ENCODE measurements at places on chromosomes 6 and 20.

DNA sequence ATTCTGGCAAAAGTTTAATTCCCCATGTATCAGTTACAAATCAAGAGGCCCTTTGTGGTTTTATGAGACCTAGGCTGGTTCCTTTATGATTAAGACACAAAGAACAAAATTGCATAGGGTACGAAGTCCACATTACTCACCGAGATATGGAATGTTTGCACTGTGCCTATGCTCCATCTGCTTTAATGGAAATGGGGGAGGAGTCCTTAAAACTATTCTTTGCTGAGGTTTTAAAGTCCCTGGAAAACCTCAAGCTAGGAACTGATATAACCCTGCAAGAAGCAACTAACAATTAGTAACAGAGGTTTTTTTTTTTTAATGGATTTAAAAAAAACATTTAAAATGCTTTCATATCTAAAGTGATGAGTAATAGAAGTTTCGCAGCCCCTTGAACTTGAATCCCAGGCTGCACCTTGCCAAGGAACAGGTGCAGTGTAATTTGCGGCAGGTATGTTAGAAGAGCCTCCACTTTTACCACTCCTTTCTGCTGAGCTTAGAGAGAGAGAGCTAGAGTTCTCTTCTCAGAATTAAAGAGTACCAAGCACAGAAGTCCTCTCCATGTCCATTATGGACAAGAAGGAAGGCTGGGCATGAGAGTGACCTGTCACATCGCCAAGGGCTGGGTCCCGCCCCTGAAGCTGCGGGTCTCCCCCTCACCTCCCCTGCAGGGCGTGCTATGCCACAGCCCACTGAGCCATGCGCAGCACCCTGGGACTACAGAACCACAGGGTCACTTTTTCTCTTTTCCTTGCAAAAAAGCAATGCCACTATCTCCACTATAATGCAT, 2.3 kb downstream of the SERPINB1 start:
- no peak for DNase-seq

- no peak for DNase-seq
Measured at GRCh38 chr6:169850154-169850553, 98.7 kb downstream of the ERMARD start.

DNA sequence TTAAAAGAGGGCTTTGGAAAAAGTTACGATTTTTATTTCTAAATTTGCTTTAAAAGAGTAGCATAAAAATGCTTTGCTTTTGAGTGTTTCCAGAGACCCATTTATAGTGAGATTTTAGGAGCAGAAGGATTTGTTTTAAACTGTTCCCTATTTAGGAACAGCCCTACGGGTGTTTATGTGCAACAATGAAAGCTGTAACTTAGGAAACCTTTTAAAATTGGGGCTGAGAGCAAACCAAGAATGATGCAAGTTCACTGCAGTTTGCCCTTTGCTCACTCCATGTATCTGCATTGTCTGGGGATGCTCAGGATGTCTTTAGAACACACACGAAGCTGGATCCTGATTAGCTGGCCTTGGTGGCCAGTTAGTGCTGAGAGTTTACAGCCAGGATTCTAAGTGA, 40.9 kb downstream of the GHRH start:
- DNase-seq = no peak

GRCh38 chr6:35505999-35506412, 6.7 kb downstream of the TULP1 start:
- no peak for DNase-seq

DNA sequence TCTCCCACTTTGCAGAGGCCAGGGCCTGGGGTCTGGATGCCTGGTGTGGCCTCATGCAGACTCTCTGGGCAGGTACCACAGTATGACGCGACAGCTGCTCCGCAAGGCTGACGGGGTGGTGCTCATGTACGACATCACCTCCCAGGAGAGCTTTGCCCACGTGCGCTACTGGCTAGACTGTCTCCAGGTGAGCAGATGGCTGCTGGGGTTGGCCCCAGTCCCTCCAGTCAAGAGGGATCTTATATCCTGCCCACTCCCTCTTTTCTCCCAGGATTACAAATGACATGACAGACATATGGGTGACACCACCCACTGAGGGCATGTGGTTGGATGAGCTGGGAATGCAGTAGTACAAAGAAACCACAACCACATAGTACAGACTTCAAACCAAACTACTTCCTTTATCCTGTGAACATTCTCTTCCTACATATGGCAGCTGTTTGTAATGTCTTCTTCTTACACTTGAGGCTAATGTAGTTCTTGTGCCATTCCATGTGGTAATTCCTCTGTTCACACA, 29.9 kb downstream of the RAB44 start:
- DNase-seq = no peak

DNA sequence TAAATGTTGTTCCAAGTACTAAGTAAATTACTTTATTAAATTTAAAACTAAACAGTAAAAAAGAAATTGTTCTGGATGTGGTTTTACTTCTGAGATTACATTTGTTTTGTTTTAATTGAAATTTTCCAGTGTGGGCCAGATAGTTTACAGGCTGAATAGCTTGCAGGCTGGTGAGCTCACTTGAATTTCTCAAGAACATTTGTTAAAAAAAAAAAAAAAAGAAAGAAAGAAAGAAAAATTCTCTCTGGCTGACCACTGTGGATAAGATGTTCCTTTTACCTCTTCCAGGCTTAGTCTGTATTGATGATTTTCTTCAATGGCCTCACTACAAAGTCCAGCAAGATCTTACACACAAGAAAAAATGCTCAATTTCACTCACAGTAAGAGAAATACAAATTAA, 85.4 kb downstream of the PLCG1 start:
- no peak for DNase-seq

DNA sequence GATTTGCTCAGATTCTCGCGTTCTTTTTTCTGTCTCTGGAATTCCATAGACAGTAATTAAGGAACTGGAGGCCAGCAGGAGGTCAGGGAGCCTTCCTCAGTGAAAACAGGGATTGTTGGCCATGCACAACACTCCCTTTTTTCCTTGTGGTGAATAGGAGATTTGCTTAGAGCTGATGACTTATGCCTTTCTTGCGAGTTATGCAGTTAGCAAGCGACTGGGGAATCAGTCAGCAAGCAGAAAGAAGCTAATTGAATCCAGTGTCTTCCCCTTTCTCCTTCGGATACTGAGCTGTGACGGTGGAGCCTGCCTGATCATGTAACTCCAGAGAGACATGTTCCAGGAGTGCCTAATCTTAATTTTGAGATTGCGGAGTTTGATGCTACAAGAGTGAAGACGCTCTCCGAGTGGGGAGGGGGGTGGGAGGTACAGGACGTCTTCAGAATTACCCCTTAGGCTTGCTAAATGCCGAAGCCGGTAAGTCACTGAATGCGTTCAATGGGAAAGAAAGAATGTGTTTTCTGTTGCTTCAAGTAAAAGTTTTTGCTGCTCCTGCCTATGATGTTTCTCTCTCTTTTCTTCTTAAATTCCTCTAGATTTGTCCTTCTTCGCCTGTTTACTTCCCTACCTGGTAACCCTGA, 165.9 kb downstream of the SASH1 start:
- no peak for DNase-seq

DNA sequence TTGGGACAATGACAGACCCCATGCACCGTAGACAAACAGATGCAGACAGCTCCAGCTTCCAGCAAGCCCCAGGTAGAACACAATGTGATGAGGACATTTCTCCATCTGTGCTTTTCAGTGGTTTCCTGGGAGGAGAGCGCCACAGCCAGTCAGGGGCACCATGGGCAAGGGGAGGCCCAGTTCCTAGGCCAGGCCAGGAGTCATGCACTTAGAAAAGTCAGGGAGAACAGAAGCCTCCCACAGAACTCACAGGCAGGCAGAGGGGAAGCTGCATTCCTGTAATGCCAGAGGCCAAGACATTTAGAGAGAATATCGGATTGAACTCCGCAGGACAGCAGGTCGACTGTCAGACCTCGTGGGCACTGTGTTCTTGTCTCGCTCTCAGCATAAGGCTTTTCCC, 9.2 kb downstream of the SYNDIG1 start:
- DNase-seq = no peak

DNA sequence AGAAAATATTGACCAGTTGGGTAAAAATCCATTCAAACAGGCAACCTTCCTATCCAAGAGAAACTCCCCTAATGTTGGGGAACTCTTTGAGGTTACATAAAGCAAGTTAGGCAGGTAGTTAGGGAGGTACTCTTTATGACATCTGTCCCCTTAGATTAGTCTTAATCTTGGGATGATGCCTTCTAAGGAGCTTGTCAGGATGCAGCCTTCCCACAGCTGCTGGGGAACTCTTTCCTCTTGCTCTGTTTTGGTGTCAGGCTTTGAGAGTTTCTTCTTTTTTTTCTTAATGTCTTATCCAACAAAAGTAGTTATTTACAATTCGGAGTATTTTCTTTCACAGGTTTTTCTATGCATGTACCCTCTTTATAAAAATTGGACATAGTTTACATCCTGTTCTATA, 194.8 kb downstream of the CDKAL1 start:
- no peak for DNase-seq

DNA sequence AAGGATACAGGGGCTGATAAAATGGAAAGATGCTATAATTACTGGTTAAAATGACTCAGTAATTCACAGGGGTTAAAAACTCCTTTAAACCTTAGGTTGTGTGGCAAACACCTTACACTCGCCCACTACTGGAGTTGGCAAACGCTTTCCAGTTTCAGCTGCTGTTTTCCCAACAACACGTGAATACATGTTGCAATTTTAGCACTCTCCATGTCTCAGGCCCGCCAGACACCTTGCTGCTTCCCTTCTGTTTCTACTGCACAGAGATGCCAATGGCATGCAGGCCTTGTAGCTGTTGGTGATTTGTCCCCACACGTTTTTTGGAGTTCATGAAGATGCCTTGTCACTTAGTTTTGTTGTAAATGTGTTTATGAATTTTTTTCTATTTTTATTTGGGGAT, 5.3 kb upstream of the TTPAL start:
- peak; percentile 81 for DNase-seq

DNA sequence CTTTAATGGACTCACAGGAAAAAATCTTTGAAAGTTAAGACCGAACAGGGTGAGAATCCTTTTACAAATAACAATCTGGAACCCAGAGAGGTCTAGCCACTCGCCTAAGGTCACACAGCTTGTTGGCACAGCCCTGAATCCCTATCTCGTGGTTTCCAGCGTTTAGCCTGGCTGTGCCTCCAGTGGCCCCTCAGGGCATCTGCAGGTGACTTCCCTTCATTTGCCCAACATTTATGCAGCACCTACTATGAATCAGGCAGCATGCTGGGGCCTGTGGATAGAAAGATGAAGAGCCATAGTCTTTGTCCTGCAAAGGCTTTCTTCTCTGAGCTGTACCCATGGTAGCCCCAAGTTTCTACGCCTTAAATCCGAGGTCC, 2.6 kb upstream of the NR2E1 start:
- no peak for DNase-seq
